ENCODE measurements at places on chromosomes 2 and 18.

DNA sequence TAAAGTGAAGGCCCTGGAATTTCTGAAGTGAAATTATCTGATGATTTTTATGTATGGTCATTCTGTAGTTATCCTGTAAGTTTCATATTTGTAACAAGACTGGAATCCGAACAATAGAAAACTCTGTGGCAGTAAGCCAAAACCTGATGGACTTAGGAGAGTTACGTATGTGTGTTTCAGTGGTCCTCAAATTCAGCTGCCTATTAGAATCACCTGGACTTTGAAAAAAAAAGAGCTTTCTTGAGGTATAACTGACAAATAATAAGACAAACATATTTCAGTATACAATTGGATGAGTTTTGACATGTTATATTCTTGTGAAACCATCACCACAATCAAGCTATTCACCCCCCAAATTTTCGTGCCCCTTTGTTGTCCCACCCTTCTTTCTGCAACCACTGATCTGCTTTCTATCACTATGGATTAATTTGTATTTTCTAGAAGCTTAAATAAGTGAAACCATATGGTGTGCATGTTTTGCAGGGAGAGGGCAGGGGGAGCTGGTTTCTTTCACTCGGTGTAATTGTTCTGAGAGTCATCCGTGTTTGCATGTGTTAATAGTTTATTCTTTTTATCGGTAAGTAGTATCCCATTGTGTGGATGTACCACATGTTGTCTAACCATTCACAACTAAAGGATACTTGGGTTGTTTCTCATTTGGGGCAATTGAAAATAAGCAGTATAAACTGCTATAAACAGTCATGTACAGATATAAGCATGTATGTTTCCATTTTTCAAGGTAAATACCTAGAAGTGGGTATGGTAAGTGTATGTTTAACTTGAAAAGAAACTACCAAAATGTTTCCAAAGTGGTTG lies 50.2 kb upstream of the EML4 start:
- no peak for DNase-seq

DNA sequence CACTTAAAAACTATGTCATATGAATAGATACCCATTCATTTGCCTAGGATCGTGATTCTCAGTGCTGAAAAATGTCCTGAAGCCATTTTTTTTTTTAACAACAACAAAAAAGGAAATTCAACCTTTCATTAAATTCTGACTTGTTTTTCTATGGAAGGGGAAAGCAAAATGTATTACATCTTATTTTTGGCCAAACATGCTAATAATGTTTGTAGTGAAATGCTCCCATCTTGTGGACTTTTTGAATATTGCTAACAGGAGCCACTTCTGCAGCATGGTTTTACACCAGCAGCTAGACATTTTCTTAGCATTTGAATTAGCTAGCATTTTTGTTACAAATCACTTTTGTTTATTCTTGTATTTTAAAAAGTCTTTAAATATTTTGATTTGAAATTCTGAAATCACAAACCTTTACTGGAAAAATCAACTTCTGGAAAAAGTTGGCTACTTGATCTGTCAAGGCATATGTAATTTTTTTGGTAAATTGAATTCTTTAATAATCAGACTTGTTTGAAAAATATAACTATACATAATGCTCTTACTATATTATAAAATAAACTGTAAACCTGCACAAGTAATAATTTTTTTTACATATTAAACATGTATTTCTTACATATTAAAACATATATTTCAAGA lies 75.8 kb downstream of the KIDINS220 start:
- no peak for DNase-seq

- DNase-seq = no peak
Observed at GRCh38 chr2:78020491-78020890, 498.3 kb upstream of the LRRTM4 start.

DNA sequence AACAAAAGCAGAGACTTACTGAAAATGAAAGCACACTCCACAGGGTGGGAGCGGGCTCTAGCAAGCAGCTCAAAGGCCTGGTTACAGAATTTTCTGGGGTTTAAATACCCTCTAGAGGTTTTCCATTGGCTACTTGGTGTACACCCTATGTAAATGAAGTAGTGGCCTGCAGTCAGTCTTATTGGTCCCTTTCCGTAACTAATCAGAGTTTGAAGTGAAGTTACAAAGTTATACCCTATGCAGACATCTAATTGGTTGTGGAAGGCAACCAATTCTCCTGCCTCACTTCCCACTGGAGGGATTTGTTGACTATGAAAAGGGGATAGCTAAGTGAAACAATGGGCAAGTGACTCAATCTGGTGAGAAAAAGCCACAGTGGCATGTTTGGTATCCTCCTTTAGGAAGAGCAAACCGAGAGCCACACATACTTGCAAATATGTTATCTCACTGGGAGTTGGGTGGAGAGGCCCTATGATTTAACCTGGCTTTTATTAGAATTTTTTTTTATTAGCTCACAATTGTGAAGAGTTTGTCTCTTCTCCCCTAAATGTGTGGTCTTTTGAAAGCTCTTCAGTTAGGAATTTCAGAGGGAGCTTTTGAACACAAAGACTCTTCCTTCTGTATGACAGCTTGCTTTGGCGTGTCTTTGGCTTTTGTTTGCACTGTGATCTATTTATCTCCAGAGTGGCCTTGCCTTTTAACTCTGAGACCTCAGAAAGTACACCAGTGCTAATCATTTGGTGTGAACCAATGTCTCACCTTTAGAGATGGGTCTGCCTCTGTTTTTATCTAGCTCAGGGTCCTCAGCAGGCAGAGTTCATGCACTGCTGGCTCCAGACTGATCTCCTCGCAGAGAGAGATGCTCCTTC lies 69.6 kb downstream of the MAP4K4 start:
- DNase-seq = no peak

DNA sequence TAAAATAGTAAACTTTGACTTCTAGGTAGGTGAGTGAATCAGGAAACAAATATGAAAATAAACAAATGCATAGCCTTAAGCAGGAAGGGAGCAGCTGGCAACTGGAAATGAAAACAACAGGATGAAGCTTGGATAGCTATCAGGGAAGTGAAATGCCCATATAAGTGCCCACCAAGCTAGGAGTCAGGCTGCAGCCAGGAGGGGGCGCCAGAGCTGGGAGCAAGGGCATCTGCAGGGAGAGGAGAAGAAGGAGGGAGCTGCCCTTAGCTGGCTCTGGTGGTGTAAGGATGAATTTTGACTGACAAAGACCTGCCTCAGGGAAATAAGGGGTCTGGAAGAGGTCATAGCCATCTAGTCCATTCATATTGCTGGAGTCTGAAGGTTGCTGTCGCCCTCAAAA lies 298.3 kb downstream of the TDRD15 start:
- no peak for DNase-seq

- DNase-seq = no peak
Observed at GRCh38 chr2:174219321-174219720, 29.0 kb downstream of the OLA1 start.

DNA sequence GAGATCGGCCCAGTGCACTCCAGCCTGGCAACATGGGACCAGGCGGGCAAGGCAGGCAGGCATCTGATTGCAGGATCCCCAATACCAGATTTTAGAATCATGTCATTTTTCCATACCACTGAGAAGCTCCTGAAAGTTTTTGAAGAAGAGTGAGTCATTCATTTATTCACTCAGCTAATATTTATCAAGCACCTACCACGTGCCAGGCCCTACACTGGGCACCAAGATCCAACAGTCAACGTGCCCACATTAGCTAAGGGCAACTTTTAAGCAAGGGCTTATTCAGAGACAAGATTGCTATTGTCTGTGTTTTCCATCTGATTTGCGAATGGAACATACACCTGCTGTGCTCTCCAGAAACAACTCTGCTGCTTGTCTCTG lies 126.8 kb upstream of the LGALSL start:
- no peak for DNase-seq

DNA sequence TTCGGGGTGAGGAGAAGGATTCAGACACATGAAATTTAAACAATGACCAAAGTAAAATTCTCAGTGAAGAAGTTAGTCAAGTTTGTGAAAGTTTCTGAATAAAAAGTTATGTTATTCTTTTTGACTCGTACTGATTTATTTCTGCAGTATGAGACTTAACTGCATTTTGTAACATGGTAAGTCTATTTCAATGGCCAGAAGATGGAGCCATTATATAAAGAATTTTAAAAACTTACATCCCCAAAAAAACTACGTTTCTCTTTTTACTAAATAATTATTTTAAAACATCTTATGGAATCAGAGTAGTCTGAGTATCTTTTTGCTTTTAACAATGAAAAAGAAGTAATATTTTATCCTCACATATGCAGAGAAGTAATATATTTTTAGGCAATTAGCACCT lies 51.4 kb upstream of the SCN1A start:
- no peak for DNase-seq

DNA sequence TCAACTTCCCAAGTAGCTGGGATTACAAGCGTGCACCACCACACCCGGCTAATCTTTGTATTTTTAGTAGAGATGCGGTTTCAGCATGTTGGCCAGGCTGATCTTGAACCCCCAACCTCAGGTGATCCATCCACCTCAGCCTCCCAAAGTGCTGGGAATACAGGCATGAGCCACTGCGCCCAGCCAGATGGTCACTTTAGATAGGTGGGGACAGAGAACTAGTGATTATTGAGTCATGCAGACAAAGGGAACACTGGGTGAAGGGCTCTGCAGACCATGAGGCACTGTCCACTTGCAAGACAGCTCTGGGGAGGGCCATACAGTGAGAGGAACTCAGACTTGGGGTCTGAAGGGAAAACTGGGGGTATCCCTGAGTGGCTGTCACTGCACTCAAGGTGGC lies 58.4 kb upstream of the POMC start:
- DNase-seq = no peak

DNA sequence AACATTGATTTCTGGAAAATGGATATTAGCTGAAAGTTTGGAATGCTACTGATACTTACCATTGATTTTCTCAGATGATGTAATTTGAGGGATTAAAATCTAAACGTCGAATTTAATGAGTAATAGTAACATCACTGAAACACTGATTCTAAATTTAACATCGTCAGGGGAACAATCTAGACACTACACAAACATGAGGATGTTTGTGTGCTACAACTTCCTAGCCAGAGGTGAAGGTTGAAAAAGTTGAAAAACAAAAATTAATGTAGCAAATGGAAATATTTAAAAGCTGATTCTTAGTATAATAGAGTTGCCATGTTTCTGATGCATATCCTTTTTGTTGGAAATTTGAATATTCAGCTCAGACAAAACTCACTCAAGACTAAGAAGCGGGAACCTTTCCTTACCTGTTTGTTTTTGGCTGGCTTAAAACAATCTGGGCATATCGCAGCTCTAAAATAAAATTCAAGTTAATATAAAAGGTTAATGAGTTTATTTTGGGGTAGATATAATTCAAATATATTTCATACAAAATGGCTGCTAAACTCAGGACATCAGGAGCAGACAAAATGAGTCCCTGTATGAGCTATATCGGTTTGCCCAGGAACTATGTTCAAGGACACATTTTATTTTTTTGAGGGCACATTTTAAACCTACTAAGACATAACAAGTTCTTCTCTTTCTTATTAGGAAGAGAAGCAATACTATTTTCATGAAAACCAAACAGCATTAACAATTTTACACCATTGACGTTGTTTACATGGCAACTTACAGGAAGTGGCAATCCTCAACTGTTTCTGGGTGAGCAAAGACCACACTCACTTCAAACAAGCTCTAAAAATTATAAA lies 52.6 kb upstream of the PEX13 start:
- no peak for DNase-seq

DNA sequence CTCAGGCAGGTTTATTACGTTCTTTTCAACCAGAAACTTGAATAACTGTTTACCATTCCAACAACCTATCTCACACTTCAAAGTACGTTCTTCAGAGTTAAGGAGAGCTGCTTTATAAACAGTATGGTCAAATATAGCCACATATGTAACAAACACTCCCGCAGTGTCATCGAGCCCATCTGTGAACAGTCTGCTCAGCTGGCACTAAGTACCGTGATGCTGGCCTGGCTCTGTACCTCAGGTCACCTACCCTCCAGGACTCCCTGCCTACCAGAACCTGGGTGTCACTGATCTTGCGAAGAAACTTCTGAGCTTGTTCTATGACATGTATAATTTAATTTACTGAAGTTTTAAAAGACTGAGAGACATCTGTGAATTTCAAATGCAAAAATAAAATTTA lies 71.4 kb downstream of the SEPTIN10 start:
- no peak for DNase-seq

GRCh38 chr2:54569745-54570301 lies 113.7 kb downstream of the SPTBN1 start:
- DNase-seq = no peak

GRCh38 chr2:101306410-101306809 lies 2.1 kb downstream of the RNF149 start:
- DNase-seq = no peak

DNA sequence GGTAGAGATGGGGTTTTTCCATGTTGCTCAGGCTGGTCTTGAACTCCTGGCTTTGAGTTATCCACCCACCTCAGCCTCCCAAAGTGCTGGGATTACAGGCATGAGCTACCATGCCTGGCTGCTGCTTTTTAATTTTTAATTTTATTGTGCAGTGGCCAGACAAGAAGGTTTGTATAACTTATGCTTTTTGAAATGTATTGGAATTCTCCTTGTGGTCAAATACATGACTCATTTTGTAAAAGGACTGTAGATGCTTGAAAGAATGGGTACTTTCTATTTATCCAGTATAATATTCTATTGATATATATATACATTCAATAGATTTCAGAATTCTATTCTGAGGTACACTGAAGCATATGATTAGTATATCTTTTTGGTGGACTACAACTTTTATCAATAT lies 82.6 kb upstream of the ST3GAL5 start:
- no peak for DNase-seq

GRCh38 chr18:69718912-69719547 lies 228.6 kb downstream of the CD226 start:
- no peak for DNase-seq

DNA sequence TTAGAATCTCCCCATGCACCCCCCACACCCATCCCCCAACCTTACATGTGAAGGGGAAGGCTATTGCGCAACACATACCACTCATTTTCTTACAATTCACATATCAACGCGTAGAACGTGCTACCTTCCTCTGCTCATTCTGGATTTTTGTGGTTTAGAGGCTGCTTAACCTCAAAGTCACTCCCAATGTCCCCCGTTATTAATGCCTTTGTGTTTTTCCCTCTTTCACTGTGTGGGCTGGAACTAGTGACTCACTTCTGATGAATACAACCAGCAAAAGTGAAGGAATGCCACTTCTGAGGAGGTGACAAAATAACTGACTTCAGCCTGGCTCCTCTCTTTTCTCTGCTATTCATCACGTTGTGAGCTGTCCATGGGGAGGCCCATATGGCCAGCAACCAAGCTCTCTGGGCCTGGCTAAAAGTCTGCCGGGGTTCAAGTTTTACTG lies 342.5 kb upstream of the NXPH2 start:
- no peak for DNase-seq

DNA sequence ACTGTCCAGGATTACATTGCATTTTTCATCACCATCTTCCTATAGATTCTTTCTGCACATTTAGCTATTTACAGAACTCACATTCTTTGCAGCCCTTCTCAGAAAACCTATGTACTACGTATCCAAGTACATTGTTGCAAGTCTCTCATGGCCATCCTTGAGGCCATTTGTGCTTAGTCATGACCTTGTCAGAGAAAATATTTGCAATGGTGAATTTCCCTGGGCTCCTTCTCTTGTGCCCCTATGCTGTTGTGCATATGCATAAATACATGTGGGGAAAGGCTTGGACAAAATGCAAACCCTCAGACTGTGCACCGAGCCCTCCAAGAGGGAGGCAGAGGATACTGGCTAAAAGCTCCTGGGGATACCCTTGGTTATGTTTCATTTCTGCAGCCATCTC lies 19.5 kb downstream of the IL36A start:
- DNase-seq = no peak

GRCh38 chr2:102304711-102305611 lies 6.4 kb upstream of the IL1RL1 start:
- no peak for DNase-seq
